ENCODE measurements at places on chromosomes 7 and 10.

DNA sequence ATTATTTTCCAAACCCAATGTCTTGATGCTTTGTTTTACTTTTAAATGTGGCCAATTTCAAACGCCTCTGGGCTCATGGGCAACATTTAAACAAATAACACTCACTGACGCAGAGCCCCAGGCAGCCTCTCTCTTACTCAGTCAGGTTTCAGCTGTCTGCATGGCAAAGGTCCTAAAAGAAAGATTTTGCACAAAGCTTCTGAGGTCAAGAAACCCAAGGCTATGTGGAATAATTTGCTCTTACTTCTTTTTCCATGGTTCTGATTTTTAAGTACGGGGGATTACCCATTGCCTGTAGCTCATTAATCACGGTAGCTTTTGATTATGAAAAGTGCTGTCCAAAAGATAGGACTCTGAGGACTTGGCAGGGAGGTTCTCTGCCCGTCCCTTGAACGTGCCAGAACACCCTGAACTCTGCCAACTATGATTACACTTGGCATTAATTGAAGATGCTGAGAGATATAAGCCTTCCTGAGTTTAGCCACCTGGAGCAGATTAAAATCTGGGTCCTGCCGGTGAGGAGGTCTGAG is 14.1 kb upstream of the MSRB2 start:
- no peak for DNase-seq

GRCh38 chr7:26476271-26476670 is 184.6 kb downstream of the SNX10 start:
- DNase-seq: no peak

DNA sequence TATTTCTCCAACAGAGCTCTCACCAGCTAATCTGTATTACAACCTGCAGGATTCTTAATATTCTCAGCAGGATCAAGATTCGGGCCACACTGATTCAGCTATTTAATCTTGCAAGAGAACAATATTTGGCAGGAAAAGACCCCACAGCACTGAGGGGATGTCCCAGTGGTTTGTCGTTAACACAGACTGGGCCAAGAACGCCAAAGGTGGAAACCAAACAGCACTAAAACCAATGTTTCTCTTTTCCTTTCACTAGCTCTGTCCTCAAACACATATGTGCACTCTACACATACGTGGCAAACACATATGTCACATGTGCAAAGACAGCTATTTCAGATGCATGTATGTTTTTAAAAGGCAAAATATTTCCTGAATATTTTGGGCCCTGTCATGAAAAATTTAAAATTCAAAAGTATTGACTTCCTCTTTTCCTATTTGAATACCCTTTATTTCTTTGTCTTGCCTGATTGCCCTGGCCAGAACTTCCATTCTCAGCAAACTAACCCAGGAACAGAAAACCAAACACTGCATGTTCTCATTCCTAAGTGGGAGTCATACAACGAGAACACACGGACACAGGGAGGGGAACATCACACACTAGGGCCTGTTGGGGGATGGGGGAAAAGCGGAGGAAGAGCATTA is 51.7 kb upstream of the NEBL start:
- no peak for DNase-seq

DNA sequence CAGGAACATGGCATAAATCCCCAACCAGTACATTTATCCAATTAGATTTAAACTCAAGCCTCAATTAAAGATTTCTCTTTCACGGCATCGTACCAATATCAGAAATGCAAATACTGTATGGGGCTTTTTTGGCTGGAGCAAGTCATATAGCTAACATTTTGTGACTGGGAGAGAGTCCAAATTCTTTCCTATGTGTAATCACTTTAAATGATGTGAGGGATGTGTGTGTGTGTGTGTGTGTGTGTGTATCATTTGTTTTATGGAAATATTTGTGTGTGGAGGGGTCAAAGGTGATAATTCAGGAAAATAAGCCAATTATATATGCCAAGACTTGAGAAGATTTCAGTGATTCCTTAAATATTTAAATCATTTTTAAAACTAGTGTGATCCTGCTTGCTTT is 196.6 kb downstream of the TRIL start:
- DNase-seq: no peak

GRCh38 chr7:13198036-13198435 is 510.6 kb downstream of the ARL4A start:
- DNase-seq: no peak

DNA sequence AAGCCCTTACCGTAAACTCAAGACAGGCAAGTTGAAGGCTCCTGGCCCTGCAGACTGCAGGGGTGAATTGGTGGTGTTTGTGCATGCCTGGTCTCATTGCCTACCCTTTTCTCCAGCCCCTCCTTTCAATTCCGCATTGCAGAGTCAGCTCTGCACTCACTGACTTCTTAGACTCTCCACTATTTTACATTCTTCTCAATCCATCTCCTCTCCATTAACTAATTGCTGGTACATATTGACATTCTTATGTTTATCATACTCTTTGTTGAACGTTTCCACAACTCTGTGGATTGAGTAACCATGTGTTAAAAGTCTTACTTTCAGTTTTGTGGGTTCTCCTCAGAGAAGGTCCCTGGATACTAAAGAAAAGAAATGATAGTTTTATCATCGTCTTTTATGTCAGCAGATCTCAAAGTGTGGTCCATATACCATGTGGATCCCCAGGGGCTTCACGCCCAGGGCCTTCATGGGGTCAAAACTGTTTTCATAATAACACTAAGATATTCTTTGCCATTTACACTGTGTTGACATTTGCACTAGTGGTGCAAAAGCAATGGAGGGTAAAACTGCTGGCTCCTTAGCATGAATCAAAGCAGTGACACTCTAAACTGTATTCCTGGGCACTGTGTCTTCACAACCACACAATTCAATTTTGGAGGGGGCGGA is 135.4 kb upstream of the FZD1 start:
- DNase-seq: no peak

DNA sequence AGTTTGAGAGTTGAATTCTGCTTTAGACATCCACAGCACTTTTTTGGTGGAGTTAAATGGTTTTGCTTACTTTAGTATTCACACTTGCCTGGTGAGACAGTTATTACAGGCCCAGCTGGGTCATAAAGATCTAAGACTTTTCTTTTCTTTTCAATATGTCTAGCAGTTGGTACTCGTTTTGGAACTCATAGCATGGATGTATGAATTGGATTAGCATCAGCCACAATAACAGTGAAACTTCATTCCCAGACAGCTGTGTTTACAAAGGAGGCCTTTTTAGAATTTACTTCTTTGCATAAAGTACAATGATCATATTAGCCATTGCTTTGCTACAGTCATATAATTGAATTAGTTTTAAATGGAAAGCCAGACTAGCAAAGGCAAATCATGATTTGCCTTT is 168.4 kb upstream of the DKK1 start:
- DNase-seq: no peak

DNA sequence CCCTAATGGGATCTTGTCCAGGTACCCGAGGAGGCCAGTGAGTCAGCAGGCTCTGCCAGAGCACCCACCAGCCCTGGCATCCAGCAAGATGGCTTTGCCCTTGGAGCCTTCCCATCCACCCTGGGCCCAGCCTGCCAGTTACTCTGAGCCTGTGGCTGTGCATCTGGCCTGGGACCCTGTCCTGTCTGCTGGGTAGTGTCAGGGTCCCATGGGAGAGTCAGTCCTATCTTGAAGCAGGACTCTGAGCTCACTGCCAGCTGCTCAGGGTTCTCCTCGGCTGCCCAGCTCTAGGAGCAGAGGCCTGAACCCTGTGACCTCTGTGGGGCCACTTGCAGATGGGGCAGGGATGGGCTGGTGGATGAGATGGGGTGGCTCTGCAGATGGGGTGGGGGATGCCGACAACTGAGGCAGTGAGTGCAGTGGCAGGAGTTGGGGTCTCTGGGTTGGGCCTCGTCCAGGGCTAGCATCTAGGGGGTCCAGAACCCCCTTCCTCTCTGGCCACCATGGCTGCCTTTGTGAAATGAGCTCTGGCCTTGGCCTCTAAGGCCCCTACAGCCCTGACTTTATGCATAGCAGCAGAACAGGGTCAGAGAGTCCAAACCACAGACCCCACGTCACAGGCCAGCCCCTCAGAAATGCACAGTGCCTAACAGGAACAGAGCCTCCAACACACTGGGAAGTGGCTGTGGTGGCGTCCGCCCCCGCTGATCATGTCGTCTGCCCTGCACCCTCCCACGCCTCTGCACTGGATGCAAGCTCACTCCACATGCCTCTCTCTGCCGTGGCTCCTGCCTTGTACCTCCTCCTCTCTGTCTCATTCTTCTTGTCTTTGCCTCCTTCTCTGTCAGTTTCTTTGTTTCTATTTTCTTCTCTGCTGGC is 88.1 kb upstream of the RET start:
- DNase-seq: no peak

DNA sequence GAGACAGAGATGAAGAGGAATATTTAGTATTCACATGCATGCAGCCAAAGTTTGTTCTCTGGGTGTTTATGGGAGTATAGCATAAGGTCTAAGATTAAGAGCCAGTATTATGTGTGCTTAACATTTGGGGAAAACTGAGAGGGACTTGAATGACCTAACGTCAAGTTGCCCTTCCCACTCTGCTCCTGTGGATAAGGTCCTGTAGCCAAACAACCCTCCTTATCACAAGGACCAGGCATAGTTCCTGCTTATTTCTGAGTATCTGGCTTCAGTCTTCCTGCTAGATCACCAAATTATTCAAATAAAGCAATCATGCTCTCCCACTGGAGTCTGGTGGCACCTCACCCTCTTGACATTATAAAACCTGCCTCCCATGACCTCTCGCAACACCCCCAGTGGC is 137.9 kb upstream of the SEMA3E start:
- DNase-seq: no peak

GRCh38 chr7:80584778-80585177 is 53.7 kb upstream of the CD36 start:
- no peak for DNase-seq

DNA sequence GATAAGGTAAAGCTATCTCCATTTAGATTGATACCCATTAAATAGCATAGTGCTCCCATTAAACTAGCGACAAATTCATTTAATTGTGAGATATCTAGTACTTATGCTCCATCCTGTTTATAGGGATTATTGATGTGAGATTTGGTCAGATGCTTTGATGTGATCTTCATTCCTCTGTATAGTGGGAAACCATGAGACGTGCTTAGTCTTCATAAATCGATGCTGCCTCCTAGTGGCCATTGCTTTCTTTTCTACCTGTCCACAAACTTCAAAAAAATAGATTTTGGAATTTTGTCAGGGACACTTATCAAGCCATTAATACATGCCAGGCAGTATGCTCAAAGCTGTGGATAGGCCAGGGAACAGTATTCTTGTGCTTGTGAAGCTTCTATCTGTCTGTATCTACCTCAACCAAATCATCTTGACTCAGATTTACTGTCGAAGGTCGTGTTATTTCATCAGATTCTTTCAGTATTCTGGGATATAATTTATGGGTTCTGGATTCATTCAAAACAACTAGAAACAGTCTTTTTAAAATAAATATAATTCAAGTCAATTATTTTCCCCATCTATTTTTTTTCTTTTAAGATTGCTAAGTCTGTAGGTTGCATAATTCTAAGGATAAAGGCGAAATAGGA is 12.0 kb downstream of the LSM8 start:
- DNase-seq: no peak

- DNase-seq: no peak
These were observed 7.0 kb downstream of the PSAP start for GRCh38 chr10:71844084-71844483.

- DNase-seq: no peak
These were observed 6.1 kb downstream of the OGDHL start for GRCh38 chr10:49756031-49756430.

DNA sequence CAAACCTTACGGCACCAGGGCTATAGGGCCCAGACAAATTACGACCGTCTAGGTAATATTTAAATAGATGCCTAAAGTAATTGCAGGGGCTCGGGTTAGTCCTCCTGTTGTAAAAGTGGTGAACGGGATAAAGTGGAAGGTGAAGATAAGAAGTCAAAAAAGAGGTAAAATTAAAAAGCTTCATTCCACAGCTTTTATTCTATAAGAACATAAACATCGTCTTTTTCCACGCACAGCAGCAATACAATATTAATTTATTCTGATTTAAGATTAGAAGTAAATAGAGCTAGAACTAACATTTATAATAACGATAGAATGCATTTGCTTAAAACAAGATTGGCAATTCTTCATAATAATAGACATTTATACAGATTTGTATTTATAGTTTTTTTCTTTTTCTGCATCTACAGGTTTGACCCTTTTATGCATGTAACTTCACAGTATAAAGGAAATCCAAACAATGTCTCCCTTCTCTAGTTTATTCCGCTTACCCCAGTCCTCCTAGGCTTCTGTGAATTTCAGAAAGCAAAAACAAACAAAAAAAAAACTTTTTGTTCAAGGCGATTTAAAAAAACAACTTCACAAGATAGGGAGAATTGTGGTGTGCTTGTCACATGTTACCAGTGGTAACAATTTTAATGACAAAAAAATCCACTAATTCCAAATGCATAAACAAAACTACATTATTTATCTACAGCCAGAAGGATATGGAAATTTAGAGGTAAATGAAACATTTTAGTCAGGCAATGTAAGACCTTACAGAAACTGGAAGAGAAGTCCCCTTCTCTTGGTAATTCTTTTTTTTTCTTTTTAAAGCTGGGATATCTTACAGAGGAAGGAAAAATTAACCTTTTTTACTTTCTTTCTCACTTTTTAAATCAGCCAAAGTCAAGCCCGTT is 3.4 kb downstream of the HOXA10 start:
- DNase-seq: no peak

DNA sequence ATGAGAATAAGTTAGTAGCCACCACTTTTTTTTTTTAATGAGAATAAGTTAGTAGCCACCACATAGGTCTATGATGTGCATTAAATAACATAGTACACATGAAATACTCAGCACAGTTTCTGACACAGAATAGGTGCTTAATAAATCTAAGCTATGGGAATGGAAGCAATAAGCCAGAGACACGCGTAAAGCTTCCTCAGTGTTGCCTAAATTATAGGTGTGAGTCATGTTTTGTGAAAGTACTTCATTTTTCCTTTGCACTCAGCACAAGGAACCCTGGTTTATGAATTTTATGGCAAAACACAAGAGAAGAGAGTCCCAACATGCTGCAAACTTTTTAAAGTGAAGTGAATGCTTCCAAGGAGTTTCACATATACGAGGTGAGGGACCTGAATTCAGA is 267.4 kb downstream of the RNLS start:
- no peak for DNase-seq

- DNase-seq: no peak
These were observed 26.6 kb upstream of the NKX6-2 start for GRCh38 chr10:132812520-132812919.
